Posterior cingulate gyrus (tissue), 11 donors: ENCODE measurements at places on chromosomes 4 and X.

DNA sequence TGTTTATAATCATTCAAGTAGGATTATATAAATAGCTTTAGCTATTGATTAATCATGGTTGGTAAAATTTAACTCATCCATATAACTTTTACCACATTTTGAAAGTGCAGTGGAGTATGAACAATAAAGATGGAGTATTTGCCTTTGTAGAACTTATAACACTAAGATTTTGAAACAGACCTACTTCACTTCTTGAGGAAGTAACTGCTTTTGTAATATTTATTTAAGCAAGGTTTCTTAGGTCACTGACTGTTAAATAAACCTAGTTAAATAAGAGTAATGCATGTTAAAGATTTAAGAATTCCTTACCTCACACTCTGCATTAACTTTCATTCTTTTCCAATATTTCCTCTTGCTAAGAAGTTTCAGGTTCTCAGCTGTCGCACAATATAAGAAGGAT is 242.5 kb downstream of the CFAP299 start:
- DNase-seq, result no peak

DNA sequence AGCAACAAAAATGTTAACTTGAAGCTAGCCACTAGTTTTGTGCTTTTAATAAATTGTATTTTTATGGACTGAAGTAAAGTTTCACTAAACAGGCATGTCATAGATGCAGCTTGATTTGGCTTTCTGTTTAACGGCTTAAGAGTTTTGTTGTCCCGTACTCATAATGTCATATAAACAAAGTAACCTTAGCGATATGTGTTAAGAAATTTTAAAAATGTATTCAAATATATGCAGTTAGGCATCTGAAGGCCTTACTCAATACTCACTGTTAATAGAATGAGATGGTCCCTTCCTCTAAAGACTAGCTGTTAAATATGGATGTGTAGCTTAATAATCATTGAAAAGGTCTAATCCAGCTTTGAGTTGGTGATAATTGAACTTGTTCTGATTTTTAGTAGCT is 1.0 kb upstream of the SCLT1 start:
- DNase-seq, result no peak

- DNase-seq, result no peak
Measured at GRCh38 chrX:119757979-119758730, at the start of gene SOWAHD. Gene SOWAHD (plus strand): TSS chrX:119758588. CDS start chrX:119758668, 80 bp downstream.

- DNase-seq, result no peak
Measured at GRCh38 chr4:32117693-32118092, 1397.5 kb downstream of the PCDH7 start.

DNA sequence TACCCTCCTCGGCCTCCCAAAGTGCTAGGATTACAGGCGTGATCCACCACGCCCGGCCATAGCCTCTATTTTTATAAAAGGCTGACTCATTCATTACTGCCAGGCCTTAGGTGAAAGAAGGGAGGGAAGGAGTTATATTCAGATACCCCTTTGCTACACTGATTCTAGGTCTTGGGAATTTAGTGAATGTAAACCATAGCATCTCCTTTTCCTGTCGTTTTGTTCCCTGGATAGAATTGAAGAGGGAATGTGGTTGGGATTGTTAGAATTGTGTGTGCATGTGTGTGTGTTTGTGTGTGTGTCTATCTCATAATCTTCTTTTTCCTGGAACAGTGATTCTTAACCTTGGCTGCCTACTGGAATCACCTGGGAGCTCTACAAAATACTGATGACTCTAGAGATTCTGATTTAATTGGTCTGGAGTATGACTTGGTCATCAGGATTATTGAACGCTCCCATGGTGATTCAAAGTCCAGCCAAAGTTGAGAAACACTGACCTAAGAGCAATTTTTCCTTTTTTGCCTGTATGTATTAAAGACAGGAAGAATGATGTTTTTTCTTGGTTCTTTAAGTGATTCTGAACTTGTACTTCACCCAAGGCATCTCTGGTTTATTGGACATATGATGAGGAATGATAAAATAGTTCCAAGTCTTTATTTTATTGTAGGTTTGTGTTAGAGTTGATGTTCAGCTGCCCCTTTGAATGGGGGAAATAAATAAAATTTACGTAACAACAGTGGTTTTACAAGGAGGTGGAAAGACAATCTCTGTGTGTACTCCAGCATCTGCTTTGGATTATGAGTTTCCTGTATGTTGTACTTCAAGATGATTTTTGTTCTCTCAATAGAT is 37.0 kb downstream of the NAP1L5 start:
- DNase-seq, result no peak
